Pulmonary artery endothelial cell (primary cell): ENCODE measurements at places on chromosomes 2 and 18. TPM values are rescaled to one million over a fixed set of nuclear protein-coding genes. Genes with fewer than 3 reads are reported as not detected.
A peak's percentile ranks its signal among the peaks of the same experiment; 100 is the strongest.

The TMEM163 gene
- total RNA-seq, result 0.81 and 2.2 TPM in 2 replicates

DNA sequence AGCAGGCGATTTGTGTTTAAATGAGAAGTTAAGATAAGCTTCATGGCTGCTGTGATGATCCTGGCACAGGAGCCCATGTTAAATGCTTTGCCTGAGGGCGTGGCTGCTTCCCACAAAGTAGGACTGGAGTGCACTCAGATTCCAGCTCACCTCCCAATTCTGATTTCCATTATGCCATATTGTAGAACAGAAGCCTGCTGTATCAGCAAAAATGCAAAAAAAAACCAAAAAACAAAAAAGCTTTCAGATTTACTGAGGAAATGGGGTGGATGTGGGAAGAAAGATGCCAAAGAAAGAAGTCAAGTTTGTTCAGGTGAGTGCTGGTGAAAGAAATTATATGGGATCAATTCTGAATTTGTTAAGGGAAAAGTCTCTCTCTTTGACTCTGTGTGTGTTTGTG, 610.4 kb upstream of the NETO1 start:
- no peak for DNase-seq

The RAB27B gene
- total RNA-seq, result 0.11 and 0.13 TPM in 2 replicates

DNA sequence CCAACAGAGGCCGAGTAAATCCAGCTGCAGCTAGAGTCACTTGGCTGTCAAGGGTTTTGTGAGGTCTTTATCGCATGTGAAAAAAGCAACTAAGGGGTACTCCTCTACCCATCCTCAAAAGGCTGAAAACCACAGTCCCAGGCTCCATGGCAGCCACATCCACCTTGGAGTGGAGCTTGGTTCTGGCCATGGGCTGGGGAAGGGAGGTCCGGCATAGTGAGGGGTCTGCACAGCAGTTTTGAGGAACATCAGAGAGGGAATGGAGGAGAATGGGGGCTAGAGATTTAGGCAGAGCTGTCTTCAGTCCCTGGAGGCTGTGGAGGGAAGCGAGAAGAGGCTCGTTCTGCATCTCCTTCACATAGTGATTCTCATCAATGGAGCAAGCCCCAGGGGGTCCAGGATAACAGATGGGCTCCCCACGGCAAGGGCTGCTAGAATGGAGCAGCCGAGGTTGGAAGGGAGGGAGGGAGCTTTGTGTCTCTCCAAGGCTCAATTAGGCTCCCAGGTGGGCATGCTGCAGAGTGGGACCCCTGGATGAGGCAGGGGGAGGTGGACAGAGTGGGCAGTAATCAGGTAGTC, 21.0 kb downstream of the MROH2A start:
- no peak for DNase-seq

- DNase-seq, result no peak
Observed at GRCh38 chr2:145931781-145932395, 1412.0 kb upstream of the ZEB2 start.

- no peak for DNase-seq
Observed at GRCh38 chr2:221571551-221572218, 419 bp downstream of the EPHA4 start.

GRCh38 chr2:100257939-100258338, 64.4 kb downstream of the LONRF2 start:
- no peak for DNase-seq

GRCh38 chr18:63290821-63291200, 28.8 kb downstream of the BCL2 start:
- no peak for DNase-seq

- no peak for DNase-seq
Observed at GRCh38 chr2:57490741-57491140, 555.9 kb upstream of the VRK2 start.

The NAT8 gene
- total RNA-seq, result not detected in 2 replicates

GRCh38 chr2:11123856-11124759, 31.2 kb upstream of the SLC66A3 start:
- DNase-seq, result no peak

GRCh38 chr2:180664507-180664906, 315.9 kb upstream of the UBE2E3 start:
- no peak for DNase-seq

- DNase-seq, result no peak
Observed at GRCh38 chr2:105615305-105615704, 129.4 kb upstream of the NCK2 start.

DNA sequence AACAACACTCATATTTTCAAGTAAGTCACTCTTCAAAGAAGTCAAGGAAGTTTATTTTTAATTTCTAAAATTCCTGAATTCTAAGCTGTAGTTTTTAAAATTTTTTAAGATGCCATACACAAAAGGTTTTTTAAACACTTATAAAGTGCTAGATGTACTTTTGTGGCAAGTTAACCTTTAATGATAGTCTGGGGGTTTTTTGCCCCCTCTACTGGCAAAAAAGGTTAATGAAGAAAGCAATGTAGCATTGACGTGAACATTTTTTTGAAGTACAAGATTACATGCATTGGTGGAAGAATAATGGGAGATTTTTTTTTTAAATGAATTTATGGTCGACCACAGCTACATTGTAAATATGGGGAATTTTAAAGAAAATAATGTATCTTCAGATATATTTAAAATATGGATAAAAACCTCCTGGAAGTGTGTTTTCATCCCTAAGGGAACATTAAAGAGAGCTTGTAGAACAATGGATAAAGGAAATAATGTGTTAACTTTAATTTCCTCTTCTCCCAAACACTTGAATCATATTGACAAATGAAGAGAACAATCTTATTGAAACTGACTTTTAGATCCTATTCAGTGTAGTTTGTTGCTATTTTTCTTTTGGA, 12.6 kb downstream of the ITPRID2 start:
- DNase-seq, result no peak

DNA sequence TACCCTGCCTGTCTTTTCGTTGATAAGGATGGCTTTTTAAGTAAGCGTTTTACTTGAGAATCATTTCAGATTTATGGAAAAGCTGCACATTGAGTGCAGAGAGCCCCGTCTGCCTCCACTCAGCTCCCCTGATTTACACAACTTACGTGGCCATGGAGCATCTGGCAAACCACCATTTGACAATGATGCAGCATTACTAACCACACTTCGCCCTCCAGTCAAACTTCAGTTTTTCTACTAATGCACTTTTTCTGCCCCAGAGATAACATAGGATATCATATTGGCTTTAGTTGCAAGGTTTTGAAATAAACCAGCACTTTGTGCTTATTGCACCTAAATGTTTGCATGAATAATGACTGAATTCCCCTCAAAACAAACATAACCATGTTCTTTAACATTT, 165.1 kb upstream of the TPO start:
- DNase-seq, result no peak

The PTPRN gene
- not detected in 2 replicates for total RNA-seq

The CFAP65 gene
- total RNA-seq, result under 0.01 TPM in 1 of 2 replicates, not detected in the other

GRCh38 chr2:15074751-15075700, 442.5 kb downstream of the LRATD1 start:
- no peak for DNase-seq

- peak; percentile 52 for DNase-seq
Observed at GRCh38 chr18:11859903-11860407, 8.7 kb downstream of the CHMP1B start.

GRCh38 chr2:11022591-11023273, 111.0 kb downstream of the KCNF1 start:
- DNase-seq, result no peak

DNA sequence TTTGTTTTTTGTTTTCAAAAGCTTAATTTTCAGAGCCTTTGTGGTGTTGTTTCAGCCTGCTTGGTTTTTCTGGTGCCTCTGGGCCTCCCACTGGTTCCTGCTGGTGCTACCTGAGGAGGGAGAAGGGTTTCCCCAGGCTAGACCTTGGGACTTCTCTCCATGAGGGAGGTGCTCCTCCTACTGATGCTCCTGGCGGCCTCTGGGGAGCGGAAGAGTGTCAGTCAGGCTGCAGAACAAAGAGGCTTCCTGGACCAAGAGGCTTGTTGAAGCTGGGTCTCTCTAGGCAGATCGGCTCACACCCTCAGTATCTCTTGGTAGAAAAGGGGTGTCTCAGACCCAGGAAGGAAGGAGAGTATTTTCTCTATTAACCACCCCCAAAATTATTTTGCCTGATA, 32.2 kb downstream of the RFX8 start:
- peak; percentile 24 for DNase-seq

The EPAS1 gene
- total RNA-seq, result 69.8 and 115 TPM in 2 replicates

- no peak for DNase-seq
Observed at GRCh38 chr2:102940684-102941083, 178.9 kb downstream of the TMEM182 start.
